ENCODE measurements at places on chromosomes 5 and 9. TPM values are rescaled to one million over a fixed set of nuclear protein-coding genes. Genes with fewer than 3 reads are reported as not detected.

LHX3 gene
- not detected for total RNA-seq

DNA sequence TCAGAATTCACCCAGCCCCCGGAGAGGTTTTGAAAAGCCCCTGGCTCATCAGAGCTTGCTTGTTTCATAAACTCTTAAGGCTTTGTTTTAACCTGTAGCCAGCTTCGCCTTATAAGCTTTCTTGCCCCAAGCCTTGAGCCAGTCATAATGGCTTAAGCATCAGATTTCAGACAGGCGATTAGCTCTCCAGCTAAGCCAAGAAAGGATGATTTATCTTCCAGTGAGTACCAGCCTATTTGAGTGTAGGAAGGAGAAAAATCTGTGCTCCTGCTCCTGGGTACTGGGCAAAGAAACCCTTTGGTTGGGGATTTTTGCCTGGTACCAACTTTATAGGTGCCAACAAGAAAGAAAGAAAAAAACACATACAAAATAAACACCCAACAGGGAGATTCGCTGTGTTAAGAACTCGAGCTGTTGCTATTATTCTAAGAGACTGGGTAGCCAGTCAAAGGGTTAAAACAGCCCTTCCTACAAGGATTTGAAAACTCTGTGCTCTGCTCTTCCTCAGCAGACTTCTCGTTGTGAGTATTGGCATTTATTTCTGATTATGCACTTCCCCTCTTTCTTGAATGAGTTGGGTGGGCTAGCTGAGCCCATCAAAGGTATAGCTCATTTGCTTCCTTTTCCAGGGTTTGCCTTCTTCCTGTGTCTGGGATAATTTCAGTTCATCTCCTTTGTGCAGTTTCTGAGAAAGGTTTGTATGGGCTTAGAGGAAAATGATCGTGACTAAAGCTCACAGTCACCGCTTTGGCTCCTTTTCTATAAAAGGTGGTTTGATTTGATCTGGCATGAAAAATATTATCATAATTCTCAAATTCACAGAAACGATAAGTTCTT lies 157.2 kb upstream of the DMRT1 start:
- H3K4me3 ChIP-seq: peak overlapping the region; percentile 38
- H3K4me1 ChIP-seq: peaks cover 17% of the 10 kb centered on the region
- no peaks in the 10 kb centered on the region for H3K36me3 ChIP-seq

GRCh38 chr9:114559830-114560513 lies 27.6 kb upstream of the ATP6V1G1 start:
- no peak for DNase-seq
- 0 out of 2 replicates have a peak, but pooled peaks cover 2% of the 10 kb centered on the region for H3K4me1 ChIP-seq
- peaks cover 3% of the 10 kb centered on the region for H3K27me3 ChIP-seq
- H3K36me3 ChIP-seq: no peaks in the 10 kb centered on the region
- no peak overlapping the region for H3K27ac ChIP-seq
- H3K4me3 ChIP-seq: no peak overlapping the region

DNA sequence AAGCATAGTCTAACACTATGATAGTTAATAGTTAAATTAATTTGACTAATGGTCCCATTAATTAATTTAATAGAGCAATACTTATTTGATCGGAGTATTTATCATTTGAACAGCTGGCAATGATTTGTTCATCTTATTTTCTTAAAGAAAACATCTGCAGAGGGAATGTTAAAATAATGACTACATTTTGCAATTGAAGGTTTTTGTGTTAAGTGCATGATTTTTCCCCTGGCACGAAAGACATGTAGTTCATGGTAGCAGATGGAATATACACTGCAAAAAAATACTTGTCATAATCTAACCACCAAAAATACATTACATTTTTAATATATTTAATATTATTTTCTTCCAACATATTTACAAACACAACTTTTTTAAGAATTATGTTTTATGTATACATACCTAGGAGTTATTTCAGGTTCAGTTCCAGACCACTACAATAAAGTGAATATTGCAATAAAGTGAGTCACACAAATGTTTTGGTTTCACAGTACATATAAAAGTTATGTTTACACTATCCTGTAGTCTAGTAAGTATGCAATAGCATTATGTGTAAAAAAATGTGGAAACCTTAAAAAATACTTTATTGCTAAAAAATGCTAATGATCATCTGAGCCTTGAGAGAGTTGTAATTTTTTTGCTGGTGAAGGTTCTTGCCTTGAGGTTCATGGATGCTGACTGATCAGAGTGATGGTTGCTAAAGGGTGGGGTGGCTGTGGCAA lies 292.6 kb upstream of the DAB2 start:
- H3K36me3 ChIP-seq: no peaks in the 10 kb centered on the region
- H3K27me3 ChIP-seq: no peaks in the 10 kb centered on the region
- no peak overlapping the region for H3K4me3 ChIP-seq
- H3K4me1 ChIP-seq: peaks cover 8% of the 10 kb centered on the region
- DNase-seq: peak; percentile 58
- H3K27ac ChIP-seq: no peak overlapping the region

- H3K36me3 ChIP-seq: no peaks in the 10 kb centered on the region
- H3K27me3 ChIP-seq: peaks cover 26% of the 10 kb centered on the region
- no peak for DNase-seq
- no peak overlapping the region for H3K27ac ChIP-seq
- peaks cover 5% of the 10 kb centered on the region for H3K4me1 ChIP-seq
- H3K4me3 ChIP-seq: no peak overlapping the region
Measured at GRCh38 chr9:109323771-109324170, 2.9 kb upstream of the EPB41L4B start.

POU5F2 gene
- 1.1 TPM for total RNA-seq

GRCh38 chr9:134377143-134377484 lies 50.9 kb downstream of the RXRA start:
- no peaks in the 10 kb centered on the region for H3K27me3 ChIP-seq
- no peaks in the 10 kb centered on the region for H3K36me3 ChIP-seq
- no peak overlapping the region for H3K27ac ChIP-seq
- H3K4me3 ChIP-seq: no peak overlapping the region
- peaks cover 33% of the 10 kb centered on the region for H3K4me1 ChIP-seq

DNA sequence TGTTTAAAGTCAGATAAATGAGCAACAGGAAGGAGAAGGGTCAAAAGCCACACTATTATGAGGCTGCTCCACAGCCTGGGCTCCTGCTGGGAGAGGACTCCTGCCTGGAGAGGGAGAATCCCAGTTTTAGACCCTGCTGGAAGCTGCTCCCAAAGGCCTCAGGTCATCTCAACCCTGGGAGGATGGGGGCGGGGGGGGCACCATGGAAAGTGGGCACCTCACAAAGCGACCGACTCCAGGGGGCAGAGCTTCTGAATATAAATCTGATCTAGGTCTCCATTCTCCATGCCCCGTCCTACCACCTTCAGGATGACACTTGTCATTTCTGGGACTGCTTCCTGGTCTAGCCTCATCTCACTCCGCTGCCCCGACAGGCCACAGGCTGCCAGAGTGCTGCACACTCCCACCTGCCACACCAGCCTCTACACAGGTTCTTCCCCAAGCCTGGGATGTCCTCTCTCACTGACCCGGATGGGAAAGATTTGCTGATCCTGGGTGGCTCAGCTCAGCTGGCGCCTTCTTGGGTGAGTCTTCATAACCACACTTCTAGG lies 183.4 kb downstream of the GAPVD1 start:
- no peak overlapping the region for H3K27ac ChIP-seq
- no peaks in the 10 kb centered on the region for H3K27me3 ChIP-seq
- no peak overlapping the region for H3K4me3 ChIP-seq
- no peak for DNase-seq

CDKN2A gene
- 17.5 TPM for total RNA-seq

GRCh38 chr9:136095070-136096058 lies at the start of gene NACC2:
TSS of gene NACC2 (minus strand) at chr9:136095289. CDS start at chr9:136050521, 44,768 bp downstream.
- DNase-seq: peak; percentile 52
- no peaks in the 10 kb centered on the region for H3K27me3 ChIP-seq
- peaks cover 19% of the 10 kb centered on the region for H3K4me1 ChIP-seq
- H3K27ac ChIP-seq: peak within 1 kb of the TSS; percentile 80
- H3K36me3 ChIP-seq: peaks cover 6% of the 10 kb centered on the region
- H3K4me3 ChIP-seq: peak within 1 kb of the TSS; percentile 94

DNA sequence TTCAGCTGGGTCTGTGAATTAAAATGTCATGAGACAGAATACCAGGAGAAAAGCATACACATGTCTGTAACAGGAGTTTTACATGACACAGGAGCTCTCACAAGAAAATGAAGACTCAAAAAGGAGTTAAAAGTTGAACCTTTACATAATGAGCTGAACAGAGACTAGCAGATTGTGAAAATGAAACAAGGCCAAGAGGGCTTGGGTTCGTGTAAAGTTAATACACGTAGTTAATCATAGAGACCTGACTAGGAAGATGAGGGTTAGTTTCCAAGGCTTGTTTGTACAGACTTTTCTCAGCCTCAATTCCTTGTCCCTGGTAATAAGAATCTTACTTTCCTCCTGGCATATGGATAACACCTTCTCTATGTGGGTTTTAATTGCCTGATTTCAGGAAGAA lies 1294.0 kb downstream of the MAT2B start:
- no peak for DNase-seq
- H3K4me1 ChIP-seq: no peaks in the 10 kb centered on the region
- no peak overlapping the region for H3K27ac ChIP-seq
- H3K36me3 ChIP-seq: no peaks in the 10 kb centered on the region
- H3K27me3 ChIP-seq: no peaks in the 10 kb centered on the region

- no peaks in the 10 kb centered on the region for H3K36me3 ChIP-seq
- H3K27me3 ChIP-seq: no peaks in the 10 kb centered on the region
- no peak overlapping the region for H3K27ac ChIP-seq
- H3K4me3 ChIP-seq: no peak overlapping the region
- H3K4me1 ChIP-seq: no peaks in the 10 kb centered on the region
Measured at GRCh38 chr5:42064821-42065220, 139.7 kb downstream of the FBXO4 start.

- H3K27ac ChIP-seq: no peak overlapping the region
- H3K4me3 ChIP-seq: no peak overlapping the region
- H3K27me3 ChIP-seq: no peaks in the 10 kb centered on the region
- H3K4me1 ChIP-seq: peaks cover 12% of the 10 kb centered on the region
- H3K36me3 ChIP-seq: no peaks in the 10 kb centered on the region
Measured at GRCh38 chr9:70114898-70115297, 71.2 kb downstream of the MAMDC2 start.

- DNase-seq: peak; percentile 75
- H3K36me3 ChIP-seq: no peaks in the 10 kb centered on the region
- no peak overlapping the region for H3K4me3 ChIP-seq
- peaks cover 4% of the 10 kb centered on the region for H3K27me3 ChIP-seq
- H3K27ac ChIP-seq: no peak overlapping the region
Measured at GRCh38 chr9:72292874-72293607, 72.0 kb downstream of the ZFAND5 start.

GRCh38 chr9:16294133-16294770 lies 576.2 kb downstream of the BNC2 start:
- H3K4me3 ChIP-seq: no peak overlapping the region
- no peaks in the 10 kb centered on the region for H3K27me3 ChIP-seq
- DNase-seq: no peak
- no peaks in the 10 kb centered on the region for H3K4me1 ChIP-seq

CWC27 gene
- 34.4 TPM for total RNA-seq

DNA sequence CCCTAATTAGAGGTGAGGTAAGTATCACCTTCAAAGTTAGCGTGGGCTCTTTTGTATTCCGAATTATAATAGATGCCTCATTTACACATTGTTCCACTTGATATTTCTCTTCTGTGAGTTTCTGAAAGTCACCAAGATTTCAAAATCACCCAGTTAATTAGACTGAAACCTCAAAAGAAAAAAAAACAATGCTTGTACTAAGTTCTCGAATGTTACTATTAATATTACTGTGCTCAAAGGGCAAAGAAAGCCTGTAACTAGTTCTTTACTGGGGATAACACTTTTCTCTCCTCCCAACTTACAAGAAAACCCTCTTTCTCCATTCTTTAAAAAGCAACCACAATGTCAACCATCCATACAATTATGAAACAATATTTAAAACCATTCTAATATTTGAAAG lies 98.5 kb downstream of the STRBP start:
- H3K27me3 ChIP-seq: no peaks in the 10 kb centered on the region
- DNase-seq: no peak
- H3K36me3 ChIP-seq: no peaks in the 10 kb centered on the region
- H3K4me1 ChIP-seq: no peaks in the 10 kb centered on the region

DNA sequence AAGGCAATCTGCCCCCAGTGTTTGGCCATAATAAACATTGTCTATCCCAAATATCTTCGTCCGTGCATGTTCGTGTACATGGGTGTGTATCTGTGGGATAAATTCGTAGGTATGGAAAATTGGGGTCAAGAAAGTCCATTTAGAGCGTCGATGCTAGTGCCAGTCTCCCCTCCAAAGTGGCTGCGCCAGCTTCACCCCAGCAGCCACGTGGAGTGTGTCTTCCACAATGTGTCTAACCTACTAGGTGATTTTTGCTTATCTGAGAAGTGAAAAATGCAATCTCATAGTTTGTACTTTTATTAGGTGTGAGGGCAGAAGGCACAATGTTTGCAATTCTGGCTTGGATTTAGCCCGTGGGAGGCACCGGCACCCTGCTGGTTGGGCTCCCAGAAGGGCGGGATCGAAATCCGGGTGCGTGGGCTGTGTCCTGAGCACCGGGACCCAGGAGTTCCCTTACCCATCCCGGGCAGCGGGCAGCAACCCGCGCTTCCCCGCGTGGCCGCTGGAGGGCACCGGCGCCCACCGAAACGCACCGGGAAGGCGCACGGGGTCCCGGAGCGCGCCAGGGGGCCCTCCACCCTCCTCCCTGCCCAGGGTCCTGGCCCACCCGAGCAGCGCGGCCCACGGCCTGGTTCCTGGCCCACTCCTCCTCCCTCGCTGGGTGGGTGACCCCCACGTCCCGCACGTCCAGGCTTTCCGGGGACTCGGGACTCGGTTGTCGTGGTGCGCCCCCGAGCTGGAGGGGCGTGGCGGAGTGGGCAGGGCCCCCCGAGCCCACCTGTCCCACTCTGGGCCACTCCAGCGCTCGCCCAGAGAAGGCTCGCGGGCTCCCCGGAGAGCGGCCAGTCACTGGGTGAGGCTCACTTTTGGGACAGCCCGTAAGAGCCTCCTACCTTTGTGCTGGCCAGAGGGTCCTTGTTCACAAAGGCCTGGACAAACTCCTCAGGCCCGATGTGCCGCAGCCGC lies 55.4 kb upstream of the RNF130 start:
- no peaks in the 10 kb centered on the region for H3K36me3 ChIP-seq
- no peak overlapping the region for H3K27ac ChIP-seq
- H3K27me3 ChIP-seq: peaks cover 24% of the 10 kb centered on the region

DNA sequence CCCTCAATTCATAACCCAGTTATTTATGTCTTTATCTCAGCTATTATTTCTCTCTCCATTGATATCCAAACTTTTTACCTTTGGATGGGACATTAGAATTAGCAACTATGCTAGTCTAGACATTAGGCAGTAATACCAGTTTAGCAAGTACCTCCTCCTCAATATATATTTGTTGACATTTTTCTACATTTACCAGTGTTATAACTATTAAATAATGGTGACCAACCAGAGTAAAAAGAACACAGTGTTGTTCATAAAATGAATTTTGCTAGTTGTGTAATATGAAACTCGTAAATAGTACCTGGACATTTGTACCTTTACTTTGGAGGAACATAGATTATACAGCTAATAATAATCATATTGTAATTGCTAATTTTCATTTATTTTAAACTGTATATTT lies 554.6 kb upstream of the CDH6 start:
- H3K36me3 ChIP-seq: no peaks in the 10 kb centered on the region
- no peak overlapping the region for H3K4me3 ChIP-seq
- H3K4me1 ChIP-seq: no peaks in the 10 kb centered on the region
- H3K27ac ChIP-seq: no peak overlapping the region

SLC4A9 gene
- not detected for total RNA-seq

ZBTB26 gene
- total RNA-seq: 5.8 TPM

All from IMR-90 (cell line).